Colonic mucosa (tissue), 4 donors: ENCODE measurements at places on chromosomes 7 and 10. TPM values are rescaled to one million over a fixed set of nuclear protein-coding genes. Genes with fewer than 3 reads are reported as not detected.

CD36 gene
- 26.5 TPM for total RNA-seq

SPDYE16 gene
- not detected for total RNA-seq

SRGN gene
- total RNA-seq, result 14.3 TPM

HOGA1 gene
- not detected for total RNA-seq

GSTO2 gene
- total RNA-seq, result 12.8 TPM

GOLGA7B gene
- 0.72 TPM for total RNA-seq

MGAM2 gene
- 26.4 TPM for total RNA-seq

DYDC2 gene
- 1.5 TPM for total RNA-seq

CARD11 gene
- 1.8 TPM for total RNA-seq

MUC12 gene
- 542 TPM for total RNA-seq

PPP1R3A gene
- total RNA-seq, result not detected

HECW1 gene
- total RNA-seq, result 0.35 TPM

ZNF467 gene
- total RNA-seq, result 2.5 TPM

WAPL gene
- total RNA-seq, result 33.9 TPM

PSMA2 gene
- total RNA-seq, result 91.1 TPM

GPR26 gene
- total RNA-seq, result not detected

TRIL gene
- total RNA-seq, result 1.9 TPM

ACADSB gene
- total RNA-seq, result 17.6 TPM

XPNPEP1 gene
- total RNA-seq, result 127 TPM

SLC29A4 gene
- 20.7 TPM for total RNA-seq

SPDYE8 gene
- not detected for total RNA-seq

NPC1L1 gene
- 0.11 TPM for total RNA-seq

MEIG1 gene
- 0.58 TPM for total RNA-seq

ANKRD30A gene
- total RNA-seq, result not detected
